Naive thymus-derived CD4-positive, alpha-beta T cell (primary cell): ENCODE measurements at places on chromosomes 1 and 21. TPM values are rescaled to one million over a fixed set of nuclear protein-coding genes. Genes with fewer than 3 reads are reported as not detected.
A peak's percentile ranks its signal among the peaks of the same experiment; 100 is the strongest.

DNA sequence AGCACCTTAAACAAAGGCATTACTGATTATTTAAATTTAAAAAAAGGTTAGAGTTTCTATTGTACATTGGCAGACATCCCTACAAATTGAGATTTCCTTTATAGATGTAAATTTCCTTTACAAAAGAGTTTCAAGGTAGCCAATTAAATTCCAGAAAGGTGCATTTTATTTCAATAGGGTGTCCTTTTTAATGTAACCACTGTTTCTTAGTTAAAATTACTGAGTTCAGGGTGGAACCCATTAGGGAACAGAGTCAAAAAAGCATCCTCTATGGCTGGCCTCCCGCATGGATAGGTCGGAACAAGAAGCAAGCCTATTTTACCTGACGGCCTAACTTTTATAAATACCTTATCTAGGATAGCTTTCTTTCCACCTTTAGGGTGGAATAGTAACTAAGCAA is 24.4 kb downstream of the TCP10L start:
- no peaks in the 10 kb centered on the region for H3K27me3 ChIP-seq
- H3K4me1 ChIP-seq: no peaks in the 10 kb centered on the region
- H3K36me3 ChIP-seq: no peaks in the 10 kb centered on the region
- H3K4me3 ChIP-seq: no peak overlapping the region
- DNase-seq: no peak
- no peak overlapping the region for H3K27ac ChIP-seq

- no peaks in the 10 kb centered on the region for H3K4me1 ChIP-seq
- no peak for DNase-seq
- no peak overlapping the region for H3K4me3 ChIP-seq
- no peaks in the 10 kb centered on the region for H3K36me3 ChIP-seq
These were observed 325.9 kb upstream of the AJAP1 start for GRCh38 chr1:4328402-4329071.

GRCh38 chr1:23168079-23168444 is 594 bp downstream of the LUZP1 start:
- H3K4me1 ChIP-seq: peaks cover 16% of the 10 kb centered on the region
- H3K27ac ChIP-seq: peak overlapping the region; percentile 84
- peaks cover 3% of the 10 kb centered on the region for H3K36me3 ChIP-seq
- peak overlapping the region; percentile 90 for H3K4me3 ChIP-seq

- peaks cover 44% of the 10 kb centered on the region for H3K36me3 ChIP-seq
- H3K27me3 ChIP-seq: no peaks in the 10 kb centered on the region
- no peak overlapping the region for H3K4me3 ChIP-seq
- H3K27ac ChIP-seq: no peak overlapping the region
These were observed 9.1 kb downstream of the SYTL1 start for GRCh38 chr1:27350663-27351540.

DNA sequence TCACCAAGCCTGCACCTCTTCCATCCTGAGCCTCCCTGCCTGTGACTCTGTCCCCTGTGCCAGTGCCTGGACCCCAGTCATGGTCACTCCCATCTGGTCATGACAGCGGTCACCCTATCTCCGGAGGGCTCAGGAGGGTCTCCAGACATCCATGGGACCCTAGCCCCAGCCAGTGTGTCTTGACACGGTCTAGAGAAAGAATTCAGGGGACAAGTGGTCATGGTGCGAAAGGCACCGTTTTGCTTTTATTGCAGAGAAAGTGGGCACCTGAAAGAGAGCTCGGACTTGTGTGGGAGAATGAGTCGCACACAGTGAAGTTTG is 4.7 kb upstream of the RIPK4 start:
- DNase-seq: no peak
- H3K27me3 ChIP-seq: peaks cover 12% of the 10 kb centered on the region
- H3K4me3 ChIP-seq: no peak overlapping the region
- H3K27ac ChIP-seq: no peak overlapping the region
- H3K36me3 ChIP-seq: no peaks in the 10 kb centered on the region

GRCh38 chr1:211501711-211502400 is 9.9 kb upstream of the RD3 start:
- DNase-seq: no peak
- H3K27ac ChIP-seq: no peak overlapping the region
- H3K4me1 ChIP-seq: no peaks in the 10 kb centered on the region
- no peaks in the 10 kb centered on the region for H3K27me3 ChIP-seq
- H3K4me3 ChIP-seq: no peak overlapping the region

DNA sequence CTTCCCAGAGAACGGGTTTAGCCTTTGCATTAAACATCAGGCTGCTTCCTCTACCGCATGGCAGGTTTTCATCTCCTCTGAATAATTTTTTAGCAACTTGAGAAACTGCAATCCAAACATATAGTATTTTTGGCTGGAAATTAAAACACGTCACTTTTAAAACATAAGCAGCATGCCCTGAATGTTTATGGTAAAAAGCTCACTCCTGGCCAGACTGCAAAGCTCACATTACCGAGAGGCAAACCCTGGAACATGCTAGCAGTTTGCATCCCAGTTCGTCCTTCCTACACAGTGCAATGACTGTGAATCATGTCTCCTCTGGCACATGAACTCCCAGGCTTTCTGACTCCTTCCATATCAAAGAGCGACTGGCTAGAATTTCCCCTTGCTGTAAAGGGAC is 312.3 kb downstream of the RRAGC start:
- H3K27me3 ChIP-seq: peaks cover 7% of the 10 kb centered on the region
- H3K4me3 ChIP-seq: no peak overlapping the region
- H3K36me3 ChIP-seq: no peaks in the 10 kb centered on the region
- H3K4me1 ChIP-seq: no peaks in the 10 kb centered on the region
- no peak for DNase-seq

GRCh38 chr1:239233626-239234025 is 152.7 kb upstream of the CHRM3 start:
- H3K27me3 ChIP-seq: no peaks in the 10 kb centered on the region
- no peak for DNase-seq

- H3K27me3 ChIP-seq: no peaks in the 10 kb centered on the region
- H3K27ac ChIP-seq: no peak overlapping the region
- DNase-seq: no peak
- H3K4me1 ChIP-seq: no peaks in the 10 kb centered on the region
These were observed 208.7 kb downstream of the HLX start for GRCh38 chr1:221087919-221088318.

GRCh38 chr1:156075162-156075561 is 7.1 kb downstream of the MEX3A start:
- no peaks in the 10 kb centered on the region for H3K36me3 ChIP-seq
- H3K27ac ChIP-seq: no peak overlapping the region
- H3K4me3 ChIP-seq: no peak overlapping the region
- no peaks in the 10 kb centered on the region for H3K27me3 ChIP-seq
- DNase-seq: no peak
- no peaks in the 10 kb centered on the region for H3K4me1 ChIP-seq

GRCh38 chr1:38038861-38039260 is 7.7 kb downstream of the POU3F1 start:
- H3K27me3 ChIP-seq: peaks cover 9% of the 10 kb centered on the region
- DNase-seq: no peak
- H3K36me3 ChIP-seq: no peaks in the 10 kb centered on the region
- no peaks in the 10 kb centered on the region for H3K4me1 ChIP-seq
- H3K4me3 ChIP-seq: no peak overlapping the region
- H3K27ac ChIP-seq: no peak overlapping the region

Gene IL10
- 0.30 TPM for total RNA-seq

Gene NMNAT1
- 2.7 TPM for total RNA-seq

Gene PRXL2B
- 20.0 TPM for total RNA-seq

Gene HSD3B1
- not detected in 2 replicates for total RNA-seq

Gene SCCPDH
- 7.5 TPM for total RNA-seq

Gene TAS1R1
- not detected for total RNA-seq

Gene RGS8
- not detected for total RNA-seq
